ENCODE measurements at places on chromosomes 7 and 10.

GRCh38 chr7:4017081-4017480, 665.0 kb upstream of the FOXK1 start:
- no peak for DNase-seq

DNA sequence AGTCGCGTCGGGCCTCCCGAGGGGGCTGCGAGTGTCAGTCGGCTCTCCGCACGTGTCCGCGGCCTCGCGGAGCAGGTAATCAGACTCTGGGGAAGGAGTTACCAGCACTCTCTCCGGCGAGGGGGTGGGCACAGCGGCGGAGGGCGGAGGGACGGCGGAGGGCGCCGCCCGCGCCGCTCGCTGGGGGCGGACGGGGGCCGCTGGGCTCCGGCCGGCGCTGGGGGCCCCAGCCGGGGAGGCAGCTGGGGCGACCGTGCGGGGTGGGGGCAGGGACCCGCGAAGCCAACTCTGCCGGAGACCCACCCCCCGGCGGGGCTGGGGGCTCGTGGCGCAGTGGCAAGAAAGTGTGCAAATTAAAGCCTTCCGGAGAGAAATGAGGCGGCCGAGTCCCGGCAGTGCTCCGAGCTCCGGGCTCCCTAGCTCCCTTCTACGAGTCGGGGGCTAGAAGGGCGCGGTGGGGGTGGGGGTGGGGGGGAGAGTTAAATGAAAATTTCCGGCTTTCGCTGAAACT, at the start of gene CDK6:
CDK6 (minus strand) TSS at position 85 of the 511 bp plus-strand sequence. CDS start 3,250 bp downstream, outside the sequence.
- no peak for DNase-seq

GRCh38 chr7:132897093-132897687, 184.7 kb downstream of the CHCHD3 start:
- DNase-seq = no peak

- no peak for DNase-seq
Measured at GRCh38 chr7:75663302-75663907, 75.3 kb downstream of the HIP1 start.

DNA sequence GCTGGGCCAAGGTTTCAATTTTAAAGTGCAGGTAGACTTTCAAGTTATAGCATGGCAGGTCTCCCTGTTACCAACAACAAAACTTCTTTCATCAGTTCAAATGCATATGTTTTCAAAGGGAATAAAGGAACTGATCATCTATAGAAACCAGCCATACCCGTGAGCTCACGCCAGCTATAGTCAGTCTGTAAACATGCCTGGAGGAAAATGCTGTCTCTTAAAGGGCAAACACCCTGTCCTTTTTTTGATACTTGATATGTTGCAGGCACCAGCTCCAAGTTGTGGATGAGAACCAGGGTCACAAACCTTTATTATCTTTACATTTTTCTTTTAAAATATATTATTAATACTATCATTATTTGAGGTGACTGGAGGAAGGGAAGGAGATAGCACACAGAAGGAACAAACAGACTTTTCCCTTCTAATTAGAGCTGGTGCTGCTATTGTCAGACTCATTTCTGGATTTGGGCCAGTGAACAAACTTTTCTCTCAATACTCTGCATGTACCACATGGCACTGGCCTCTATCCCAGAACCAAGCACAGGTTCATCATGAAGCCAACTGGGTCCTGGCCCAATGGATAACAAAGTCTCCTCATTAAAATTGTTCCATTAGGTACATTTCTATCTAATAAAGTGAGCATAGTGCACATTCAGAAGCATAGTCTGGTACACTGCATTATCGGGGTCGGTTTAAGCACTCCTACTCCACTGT, 1102.4 kb downstream of the SORCS3 start:
- DNase-seq = no peak

GRCh38 chr7:94030634-94031033, 26.5 kb upstream of the BET1 start:
- no peak for DNase-seq

- no peak for DNase-seq
Measured at GRCh38 chr10:56881218-56881617, 520.2 kb upstream of the ZWINT start.

- no peak for DNase-seq
Measured at GRCh38 chr10:114754445-114755320, 66.9 kb upstream of the FHIP2A start.

- DNase-seq = no peak
Measured at GRCh38 chr10:23314835-23315239, 29.8 kb downstream of the C10orf67 start.

- DNase-seq = no peak
Measured at GRCh38 chr10:13658871-13659685, 72.3 kb downstream of the PRPF18 start.

DNA sequence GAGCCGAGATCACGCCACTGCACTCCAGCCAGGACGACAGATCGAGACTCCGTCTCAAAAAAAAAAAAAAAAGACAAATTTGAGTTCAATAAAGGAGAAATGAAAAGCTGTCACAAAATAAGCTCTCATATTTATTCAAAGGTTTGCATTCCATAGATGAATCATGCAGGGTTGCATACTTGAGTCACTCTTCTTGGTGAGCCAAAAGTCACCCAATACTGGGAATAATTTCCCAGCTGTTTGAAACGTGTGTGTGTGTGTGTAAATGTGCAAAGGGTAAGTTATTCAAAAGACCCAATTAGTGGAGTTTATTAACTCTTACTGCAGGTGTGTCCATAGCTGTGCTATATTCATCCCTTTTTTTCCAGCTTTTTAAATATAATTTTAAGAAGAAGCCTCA, 297.7 kb downstream of the CCDC3 start:
- no peak for DNase-seq

GRCh38 chr7:123494193-123494796, 40.1 kb downstream of the IQUB start:
- no peak for DNase-seq

GRCh38 chr7:43785420-43785819, 26.9 kb downstream of the BLVRA start:
- DNase-seq = no peak

DNA sequence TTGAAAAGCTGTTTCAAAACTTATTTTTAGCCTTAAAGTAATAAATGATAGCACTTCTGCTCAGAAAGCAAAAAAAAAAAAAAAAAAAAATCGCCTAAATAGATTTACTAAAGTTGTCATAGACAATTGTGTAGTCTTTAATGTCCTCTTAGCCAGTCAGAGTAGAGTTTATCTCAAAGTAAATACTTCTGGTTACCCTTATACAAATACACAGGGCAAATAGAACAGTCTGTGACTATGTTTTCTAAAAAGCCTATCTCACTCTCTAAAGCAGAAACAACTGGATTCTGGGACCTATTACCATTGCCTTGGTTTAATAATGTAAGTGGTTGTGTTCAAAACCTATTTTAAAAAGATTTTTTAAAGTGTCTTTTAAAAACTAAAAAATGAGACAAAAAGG, 156.2 kb upstream of the THSD7A start:
- no peak for DNase-seq

- DNase-seq = no peak
Measured at GRCh38 chr7:45978010-45978681, 57.1 kb upstream of the IGFBP3 start.

DNA sequence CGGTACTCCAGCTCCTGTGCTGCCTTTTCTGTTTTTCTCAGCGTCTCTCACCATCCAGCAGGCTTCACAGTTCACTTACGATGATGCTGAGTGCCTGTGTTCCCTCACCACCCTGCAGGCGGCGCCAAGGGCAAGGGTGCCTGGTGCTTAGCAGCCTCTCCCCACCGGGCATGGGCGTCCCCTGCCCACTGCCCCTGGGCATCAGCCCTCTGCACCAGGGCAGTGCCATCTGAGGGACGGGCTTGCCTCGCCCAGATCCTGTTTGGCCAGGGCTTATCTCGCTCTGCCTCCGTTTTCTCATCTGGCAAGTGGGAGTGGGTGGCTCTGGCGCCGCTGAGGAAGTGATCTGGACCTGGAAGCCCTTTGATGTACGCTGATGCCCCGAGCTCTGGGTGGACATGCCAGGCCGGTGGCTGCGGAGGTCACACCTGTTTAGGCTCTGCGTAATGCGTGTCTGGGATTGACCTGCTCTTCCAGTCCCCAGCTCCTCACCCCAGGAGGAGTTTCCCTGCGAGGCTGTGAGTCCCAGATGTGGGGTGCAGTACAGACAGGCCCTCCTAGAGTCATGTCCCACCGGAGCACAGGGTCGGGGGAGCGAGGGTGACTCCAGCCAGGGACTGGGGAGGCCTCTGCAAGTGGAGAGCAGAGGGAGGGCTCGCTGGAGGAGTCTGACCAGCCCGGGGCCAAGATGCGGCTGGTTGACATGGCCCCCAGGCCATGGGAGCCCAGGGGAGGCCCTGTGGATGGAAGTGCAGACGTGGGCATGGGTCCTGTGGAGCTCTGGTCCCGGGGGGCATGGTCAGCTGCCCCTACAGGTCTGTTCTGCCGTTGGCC, 11.8 kb downstream of the TTYH3 start:
- DNase-seq = no peak

- DNase-seq = no peak
Measured at GRCh38 chr7:71239586-71240268, 107.8 kb downstream of the GALNT17 start.
